Globus pallidus (tissue), 1 donor: ENCODE measurements at places on chromosomes 3 and 15.

- DNase-seq = peak; percentile 62
Observed at GRCh38 chr3:43001094-43001553, 22.0 kb downstream of the GASK1A start.

DNA sequence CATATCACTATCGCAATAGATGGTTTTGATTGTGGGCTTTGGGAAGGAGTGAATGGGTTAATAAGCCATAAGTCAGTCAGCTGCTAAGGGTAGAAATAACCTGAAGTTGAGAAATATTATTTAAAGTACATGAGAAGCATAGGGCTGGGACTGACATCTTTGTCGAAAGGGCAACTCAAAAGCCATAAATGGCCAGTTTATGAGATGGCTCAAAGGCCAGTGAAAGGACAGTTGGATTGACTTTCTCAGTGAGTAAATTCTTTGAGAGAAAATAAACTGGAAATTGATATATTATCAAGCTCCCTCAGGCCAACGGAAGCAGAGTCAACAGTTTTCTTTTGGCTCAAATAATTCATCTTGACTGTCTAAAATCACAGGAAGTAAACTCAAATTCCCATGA lies 419.8 kb downstream of the NSUN3 start:
- DNase-seq = no peak

DNA sequence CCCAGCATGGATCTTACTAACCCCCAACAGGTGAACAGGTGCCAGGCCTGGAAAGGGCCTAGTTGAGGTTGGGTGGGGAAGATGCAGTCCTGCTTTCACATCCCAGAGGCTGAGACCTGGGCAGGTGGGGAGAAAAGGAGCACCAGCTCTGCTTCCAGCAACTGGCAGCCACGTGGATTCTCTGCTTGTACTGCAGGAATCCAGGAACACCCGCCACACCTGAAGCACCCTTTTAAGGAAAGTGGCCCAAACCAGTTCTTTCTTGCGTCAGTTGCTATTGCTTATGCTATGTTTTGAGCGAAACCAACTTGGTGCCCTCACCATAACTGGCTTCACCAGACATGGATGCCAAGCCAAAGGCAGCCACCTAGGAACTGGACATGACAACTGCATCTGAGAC lies 28.1 kb upstream of the NEO1 start:
- no peak for DNase-seq

DNA sequence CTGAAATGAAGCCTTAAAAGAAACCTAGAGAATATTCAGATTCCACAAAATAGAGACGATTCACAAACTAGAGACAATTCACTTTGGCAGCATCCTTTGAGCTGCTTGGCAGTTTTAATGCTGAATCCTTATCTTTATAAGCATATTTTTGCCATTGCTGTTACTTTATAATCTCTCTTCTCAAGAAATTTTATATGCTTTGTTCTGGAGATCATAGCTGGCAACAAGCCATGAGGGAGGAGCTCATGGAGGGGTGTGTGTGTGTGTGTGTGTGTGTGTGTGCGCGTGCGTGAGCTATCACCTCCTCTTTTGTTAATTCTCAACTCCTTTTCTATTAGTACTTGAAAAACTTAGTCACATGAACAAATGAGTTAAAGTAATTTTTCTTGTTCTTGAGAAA lies 495.0 kb upstream of the RGMA start:
- no peak for DNase-seq

GRCh38 chr3:135779024-135779423 lies 186.5 kb upstream of the PPP2R3A start:
- DNase-seq = no peak
